ENCODE measurements at places on chromosomes 1 and 21. TPM values are rescaled to one million over a fixed set of nuclear protein-coding genes. Genes with fewer than 3 reads are reported as not detected.

Gene DYNLT5
- not detected for total RNA-seq

Gene HSD3B2
- total RNA-seq = not detected

Gene COL16A1
- not detected for total RNA-seq

Gene SERTAD4
- total RNA-seq = not detected

Gene SDC3
- 0.34 TPM for total RNA-seq

Gene MCOLN2
- total RNA-seq = 117 TPM

Gene SFT2D2
- total RNA-seq = 76.5 TPM

Gene CR2
- total RNA-seq = not detected

DNA sequence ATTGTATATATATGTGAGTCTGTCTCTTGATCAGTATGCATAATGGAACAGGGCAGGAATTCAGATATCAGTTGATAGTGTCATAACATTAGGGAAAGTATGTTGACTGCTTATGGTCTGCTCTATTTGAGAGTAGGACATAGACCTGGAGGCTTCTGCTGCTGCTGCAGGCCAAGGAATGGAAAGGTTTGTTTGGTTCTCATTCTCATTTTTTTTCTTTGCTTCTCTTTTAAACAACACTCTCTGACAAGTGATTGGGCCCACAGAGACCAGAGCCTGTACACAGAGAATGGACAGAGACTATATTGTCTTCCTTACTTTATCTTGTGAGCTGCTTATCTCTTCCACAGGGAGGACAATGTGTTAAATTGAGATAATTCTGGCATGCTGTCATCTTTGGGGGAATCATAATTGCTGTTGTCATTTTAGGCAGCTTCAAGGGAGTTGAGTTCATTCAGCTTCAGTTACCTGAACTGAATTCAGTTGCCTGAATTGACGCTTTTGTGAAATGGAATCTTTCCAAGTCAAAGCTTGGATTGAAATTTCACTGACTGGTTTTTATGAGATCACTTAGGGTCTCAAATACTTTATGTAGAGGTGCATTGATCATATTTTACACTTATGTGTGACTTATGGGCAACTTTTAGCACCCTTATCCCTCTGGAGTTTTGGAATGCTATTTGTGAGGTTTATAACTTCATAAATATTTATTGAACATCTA is 16.9 kb downstream of the CAP1 start:
- H3K36me3 ChIP-seq = peaks cover 51% of the 10 kb centered on the region
- no peak overlapping the region for H3K4me3 ChIP-seq
- no peak for DNase-seq
- peaks cover 87% of the 10 kb centered on the region for H3K4me1 ChIP-seq
- no peaks in the 10 kb centered on the region for H3K27me3 ChIP-seq

GRCh38 chr1:228812961-228813360 is 77.7 kb downstream of the RHOU start:
- peaks cover 10% of the 10 kb centered on the region for H3K36me3 ChIP-seq
- H3K4me1 ChIP-seq = peaks cover 48% of the 10 kb centered on the region
- no peak overlapping the region for H3K27ac ChIP-seq

GRCh38 chr1:216549796-216550195 is 126.5 kb upstream of the USH2A start:
- no peaks in the 10 kb centered on the region for H3K4me1 ChIP-seq
- H3K4me3 ChIP-seq = no peak overlapping the region
- no peak overlapping the region for H3K27ac ChIP-seq
- peaks cover 1% of the 10 kb centered on the region for H3K27me3 ChIP-seq
- no peaks in the 10 kb centered on the region for H3K36me3 ChIP-seq
- no peak for DNase-seq

DNA sequence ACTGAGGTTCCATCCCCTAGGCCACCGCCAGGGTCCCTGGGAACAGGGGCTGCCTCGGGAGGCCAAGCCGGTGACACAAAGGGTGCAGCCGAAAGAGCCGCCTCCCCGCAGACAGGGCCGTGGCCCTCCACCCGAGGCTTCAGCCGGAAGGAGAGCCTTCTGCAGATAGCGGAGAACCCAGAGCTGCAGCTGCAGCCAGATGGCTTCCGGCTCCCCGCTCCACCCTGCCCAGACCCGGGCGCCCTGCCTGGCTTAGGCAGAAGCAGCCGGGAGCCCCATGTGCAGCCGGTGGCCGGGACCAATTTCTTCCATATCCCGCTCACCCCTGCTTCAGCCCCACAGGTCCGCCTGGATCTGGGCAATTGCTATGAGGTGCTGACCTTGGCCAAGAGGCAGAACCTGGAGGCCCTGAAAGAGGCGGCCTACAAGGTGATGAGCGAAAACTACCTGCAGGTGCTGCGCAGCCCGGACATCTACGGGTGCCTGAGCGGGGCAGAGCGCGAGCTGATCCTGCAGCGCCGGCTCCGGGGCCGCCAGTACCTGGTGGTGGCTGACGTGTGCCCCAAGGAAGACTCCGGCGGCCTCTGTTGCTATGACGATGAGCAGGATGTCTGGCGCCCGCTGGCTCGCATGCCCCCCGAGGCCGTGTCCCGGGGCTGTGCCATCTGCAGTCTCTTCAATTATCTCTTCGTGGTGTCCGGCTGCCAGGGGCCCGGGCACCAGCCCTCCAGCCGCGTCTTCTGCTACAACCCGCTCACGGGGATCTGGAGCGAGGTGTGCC is 1.4 kb downstream of the KLHDC7A start:
- no peaks in the 10 kb centered on the region for H3K36me3 ChIP-seq
- H3K4me1 ChIP-seq = no peaks in the 10 kb centered on the region
- H3K27me3 ChIP-seq = no peaks in the 10 kb centered on the region
- no peak overlapping the region for H3K27ac ChIP-seq

GRCh38 chr1:165994107-165994506 is 166.7 kb downstream of the UCK2 start:
- peaks cover 7% of the 10 kb centered on the region for H3K27me3 ChIP-seq
- no peaks in the 10 kb centered on the region for H3K4me1 ChIP-seq
- H3K27ac ChIP-seq = no peak overlapping the region

- no peak for DNase-seq
- H3K4me1 ChIP-seq = peaks cover 24% of the 10 kb centered on the region
- no peaks in the 10 kb centered on the region for H3K36me3 ChIP-seq
- H3K4me3 ChIP-seq = no peak overlapping the region
Observed at GRCh38 chr1:93613898-93614297, 67.7 kb downstream of the BCAR3 start.

DNA sequence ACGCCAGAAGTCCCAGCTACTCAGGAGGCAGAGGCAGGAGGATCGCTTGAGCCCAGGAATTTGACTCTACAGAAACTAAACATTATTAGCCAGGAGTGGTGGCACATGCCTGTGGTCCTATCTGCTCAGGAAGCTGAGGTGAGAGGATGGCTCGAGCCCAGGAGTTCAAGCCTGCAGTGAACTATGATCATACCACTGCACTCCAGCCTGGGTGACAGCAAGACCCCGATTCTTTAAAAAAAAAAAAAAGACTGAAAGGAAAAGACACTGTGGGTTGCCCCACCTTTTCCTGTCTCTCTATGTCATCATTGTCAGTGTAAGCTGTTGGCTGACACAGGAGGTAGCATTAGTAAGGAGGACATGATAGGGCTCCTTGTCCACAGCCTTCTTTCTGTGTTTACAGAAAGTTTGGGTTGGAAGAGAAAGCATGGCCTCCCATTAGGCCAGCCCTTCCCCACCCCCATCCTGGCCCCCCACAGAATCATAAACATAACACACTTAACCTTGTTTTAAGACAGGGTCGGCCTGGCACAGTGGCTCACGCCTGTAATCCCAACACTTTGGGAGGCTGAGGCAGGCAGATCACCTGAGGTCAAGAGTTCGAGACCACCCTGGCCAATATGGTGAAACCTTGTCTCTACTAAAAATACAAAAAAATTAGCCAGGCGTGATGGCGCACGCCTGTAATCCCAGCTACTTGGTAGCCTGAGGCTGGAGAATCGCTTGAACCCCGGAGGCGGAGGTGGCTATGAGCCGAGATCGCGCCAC is 20.6 kb upstream of the RCAN3 start:
- H3K4me3 ChIP-seq = peak overlapping the region; percentile 60
- H3K4me1 ChIP-seq = peaks cover 55% of the 10 kb centered on the region
- peak; percentile 37 for DNase-seq
- H3K36me3 ChIP-seq = peaks cover 5% of the 10 kb centered on the region

- H3K27ac ChIP-seq = no peak overlapping the region
- H3K36me3 ChIP-seq = no peaks in the 10 kb centered on the region
- H3K4me1 ChIP-seq = no peaks in the 10 kb centered on the region
- no peaks in the 10 kb centered on the region for H3K27me3 ChIP-seq
Observed at GRCh38 chr1:107570768-107571167, 394.2 kb downstream of the VAV3 start.

GRCh38 chr1:240526312-240526711 is 85.6 kb downstream of the GREM2 start:
- no peaks in the 10 kb centered on the region for H3K36me3 ChIP-seq
- no peak overlapping the region for H3K27ac ChIP-seq
- H3K4me1 ChIP-seq = no peaks in the 10 kb centered on the region
- DNase-seq = no peak

GRCh38 chr1:41317361-41317760 is 43.9 kb upstream of the FOXO6 start:
- DNase-seq = no peak
- no peak overlapping the region for H3K27ac ChIP-seq
- H3K4me1 ChIP-seq = no peaks in the 10 kb centered on the region

DNA sequence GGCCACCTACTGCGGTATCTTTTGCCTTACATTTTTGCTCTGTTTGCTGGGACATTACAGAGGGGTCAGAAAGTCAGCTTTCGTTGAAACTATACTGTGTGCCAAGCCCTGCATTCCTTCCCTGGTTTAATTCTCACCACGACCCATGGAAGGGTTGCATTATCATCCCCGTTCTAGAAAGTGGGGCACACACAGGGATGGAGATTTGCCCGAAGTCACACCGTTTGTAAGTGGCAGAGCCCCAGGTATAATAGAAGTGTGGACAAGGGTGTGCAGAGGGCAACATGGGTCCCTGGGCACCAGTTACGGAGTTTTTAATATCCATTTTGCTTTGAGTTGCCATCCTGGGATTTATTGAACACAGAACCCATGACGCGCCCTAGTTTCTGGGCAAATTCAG is 11.8 kb downstream of the DMRTB1 start:
- peaks cover 6% of the 10 kb centered on the region for H3K27me3 ChIP-seq
- H3K27ac ChIP-seq = no peak overlapping the region
- no peak for DNase-seq
- no peaks in the 10 kb centered on the region for H3K36me3 ChIP-seq
- H3K4me1 ChIP-seq = no peaks in the 10 kb centered on the region
- H3K4me3 ChIP-seq = no peak overlapping the region

GRCh38 chr1:30381671-30382365 is 341.6 kb downstream of the MATN1 start:
- H3K4me3 ChIP-seq = no peak overlapping the region
- no peaks in the 10 kb centered on the region for H3K4me1 ChIP-seq
- no peak overlapping the region for H3K27ac ChIP-seq
- H3K36me3 ChIP-seq = no peaks in the 10 kb centered on the region

GRCh38 chr1:3053366-3053980 is 15.5 kb upstream of the PRDM16 start:
- H3K36me3 ChIP-seq = no peaks in the 10 kb centered on the region
- DNase-seq = no peak
- no peak overlapping the region for H3K4me3 ChIP-seq
- H3K4me1 ChIP-seq = no peaks in the 10 kb centered on the region

GRCh38 chr1:210259561-210259960 is 27.0 kb downstream of the SERTAD4 start:
- no peaks in the 10 kb centered on the region for H3K36me3 ChIP-seq
- H3K4me1 ChIP-seq = no peaks in the 10 kb centered on the region
- no peak overlapping the region for H3K4me3 ChIP-seq
- DNase-seq = no peak

DNA sequence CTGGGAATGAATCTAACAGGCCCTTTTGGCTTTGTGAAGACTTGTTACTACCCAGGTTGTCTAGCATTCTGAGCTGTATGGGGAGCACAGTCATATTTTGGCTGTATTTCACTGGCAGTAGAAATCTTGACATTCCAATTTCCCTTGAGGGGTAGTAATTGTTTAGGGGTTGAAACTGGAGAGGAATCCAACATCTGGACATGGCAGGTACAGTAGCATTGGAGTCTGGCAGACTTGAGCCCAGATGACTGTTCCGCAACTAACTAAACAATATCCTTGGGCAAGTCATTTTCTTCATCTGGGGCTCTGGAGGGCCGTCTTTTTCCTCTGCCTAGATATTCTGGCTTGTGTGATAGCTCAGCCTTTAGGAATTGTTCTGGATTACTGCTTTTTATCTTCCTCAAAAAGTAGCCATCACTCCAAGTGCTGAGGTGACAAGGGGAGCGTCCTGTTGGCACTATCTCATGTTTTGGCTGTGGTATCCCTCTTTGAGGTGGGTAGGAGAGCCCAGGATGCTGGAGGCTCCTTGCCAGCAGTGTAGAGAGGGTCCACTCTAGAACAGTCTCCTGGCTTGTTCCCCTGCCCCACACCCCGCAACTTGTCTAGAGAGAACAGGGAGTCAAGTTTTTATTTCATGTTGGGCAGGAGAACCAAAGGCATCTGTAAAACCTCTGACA is 22.7 kb upstream of the NBL1 start:
- no peaks in the 10 kb centered on the region for H3K27me3 ChIP-seq
- DNase-seq = no peak
- H3K36me3 ChIP-seq = peaks cover 21% of the 10 kb centered on the region
